ENCODE measurements at places on chromosomes 13 and 19. TPM values are rescaled to one million over a fixed set of nuclear protein-coding genes. Genes with fewer than 3 reads are reported as not detected.

PALM3 gene
- total RNA-seq: 0.14 TPM

DNA sequence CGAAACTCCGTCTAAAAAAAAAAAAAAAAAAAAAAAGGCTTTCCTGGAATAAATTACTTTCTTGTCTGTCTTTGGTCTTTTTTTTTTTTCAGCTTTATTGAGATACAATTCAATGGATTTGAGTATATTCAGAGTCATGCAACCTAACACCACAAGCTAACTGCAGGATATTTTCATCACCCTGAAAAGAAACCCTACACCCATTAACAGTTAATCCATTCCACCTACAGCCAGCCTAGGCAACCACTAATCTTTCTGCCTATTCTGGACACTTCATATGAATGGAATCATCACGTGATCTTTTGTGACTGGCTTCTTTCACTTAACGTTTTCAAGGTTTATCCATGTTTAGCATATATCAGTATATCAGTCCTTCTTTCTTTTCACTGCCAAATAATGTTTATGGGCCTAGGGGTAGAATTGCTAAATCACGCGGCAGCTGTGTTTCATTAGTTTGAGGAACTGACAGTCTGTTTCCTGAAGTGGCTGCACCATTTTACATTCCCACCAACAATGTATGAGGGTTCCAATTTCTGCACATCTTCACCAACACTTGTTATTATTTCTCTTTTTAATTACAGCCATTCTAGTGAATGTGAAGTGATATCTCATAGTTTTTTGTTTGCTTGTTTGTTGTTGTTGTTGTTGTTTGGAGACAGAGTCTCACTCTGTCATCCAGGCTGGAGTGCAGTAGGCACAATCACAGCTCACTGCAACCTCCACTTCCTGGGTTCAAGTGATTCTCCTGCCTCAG, 19.9 kb downstream of the LRFN3 start:
- H3K4me1 ChIP-seq: peaks cover 12% of the 10 kb centered on the region
- H3K36me3 ChIP-seq: no peaks in the 10 kb centered on the region
- H3K27me3 ChIP-seq: peaks cover 38% of the 10 kb centered on the region
- no peak overlapping the region for H3K27ac ChIP-seq
- no peak for DNase-seq

DNA sequence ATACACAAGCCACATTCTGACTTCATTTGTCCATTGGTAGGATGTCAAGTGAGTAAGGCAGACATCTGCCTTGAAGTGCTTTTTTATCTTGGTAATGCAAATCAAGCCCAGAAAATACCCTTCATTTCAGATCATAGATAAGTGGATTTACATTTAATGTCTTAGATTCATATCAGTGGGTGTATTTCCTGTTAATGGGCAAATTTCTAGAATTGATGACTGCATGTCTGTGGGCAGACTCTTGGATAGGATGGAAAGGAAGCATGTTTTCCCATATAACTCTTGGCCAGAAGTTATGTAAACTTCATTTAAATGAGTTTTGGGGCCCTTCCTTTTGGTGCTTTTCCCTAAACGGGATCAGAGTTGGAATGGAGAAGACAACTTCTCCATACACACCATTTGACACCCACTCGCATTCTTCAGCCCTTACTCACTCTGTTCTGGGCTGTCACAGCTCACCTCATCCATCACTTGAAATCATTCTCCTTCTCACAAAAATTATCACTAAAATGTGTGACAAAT, 154.6 kb downstream of the FLT1 start:
- no peak for DNase-seq
- no peaks in the 10 kb centered on the region for H3K27me3 ChIP-seq
- H3K4me1 ChIP-seq: peaks cover 48% of the 10 kb centered on the region
- no peak overlapping the region for H3K4me3 ChIP-seq

DNA sequence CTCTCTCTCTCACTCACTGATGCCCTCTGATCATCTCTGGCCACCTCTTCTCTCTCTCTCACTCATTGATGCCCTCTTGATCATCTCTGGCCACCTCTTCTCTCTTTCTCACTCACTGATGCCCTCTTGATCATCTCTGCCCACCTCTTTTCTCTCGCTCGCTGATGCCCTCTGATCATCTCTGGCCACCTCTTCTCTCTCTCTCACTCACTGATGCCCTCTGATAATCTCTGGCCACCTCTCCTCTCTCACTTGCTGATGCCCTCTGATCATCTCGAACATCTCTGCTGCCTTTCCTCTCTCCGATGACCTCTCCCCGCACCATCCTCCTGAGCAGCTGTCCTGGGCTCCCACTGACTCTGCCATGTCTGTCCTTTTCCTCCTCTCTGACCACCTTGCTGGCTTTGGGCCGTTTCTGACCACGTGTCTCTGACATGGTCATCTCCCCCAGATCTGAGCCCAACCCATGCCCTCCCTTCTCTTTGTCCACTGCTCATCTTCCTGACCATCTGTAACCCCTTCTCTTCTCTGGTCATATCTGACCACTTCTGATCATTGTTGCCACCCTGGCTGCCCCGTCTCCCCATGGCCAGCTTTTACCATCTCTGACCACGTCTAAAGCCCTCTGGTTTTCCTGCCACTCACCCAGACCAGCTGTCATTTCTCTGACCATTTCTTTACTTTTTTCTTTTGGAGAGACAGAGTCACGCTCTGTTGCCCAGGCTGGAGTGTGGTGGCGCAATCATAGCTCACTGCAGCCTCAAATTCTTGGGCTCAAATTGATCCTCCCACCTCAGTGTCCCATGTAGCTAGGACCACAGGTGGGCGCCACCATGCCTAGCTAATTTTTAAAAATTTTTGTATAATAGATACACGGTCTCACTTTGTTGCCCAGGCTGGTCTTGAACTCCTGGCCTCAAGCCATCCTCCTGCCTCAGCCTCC, 2.4 kb downstream of the LRFN3 start:
- peaks cover 27% of the 10 kb centered on the region for H3K4me1 ChIP-seq
- no peak overlapping the region for H3K27ac ChIP-seq
- DNase-seq: no peak
- H3K36me3 ChIP-seq: no peaks in the 10 kb centered on the region

DNA sequence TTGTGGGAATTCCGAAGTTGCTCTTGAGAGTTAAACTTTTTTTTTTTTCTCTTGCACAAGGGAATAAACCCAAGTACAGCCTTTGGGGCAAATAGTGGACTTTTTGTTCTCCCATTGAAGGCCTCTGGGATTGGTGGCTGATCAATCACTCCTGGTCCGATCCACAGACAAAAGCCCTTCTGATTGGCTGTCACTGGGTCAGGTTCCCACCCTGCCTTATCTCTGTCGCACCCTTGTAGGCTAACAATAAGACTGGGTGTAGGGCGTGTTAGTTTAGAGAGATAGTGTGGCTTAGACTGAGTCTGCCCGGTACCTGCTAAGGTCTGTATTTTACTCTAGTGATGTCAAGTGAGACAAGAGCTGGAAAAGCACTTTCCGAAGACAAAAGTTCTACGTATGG, 380.8 kb downstream of the NDFIP2 start:
- no peak for DNase-seq
- no peaks in the 10 kb centered on the region for H3K4me1 ChIP-seq
- no peak overlapping the region for H3K27ac ChIP-seq
- H3K4me3 ChIP-seq: no peak overlapping the region
- no peaks in the 10 kb centered on the region for H3K36me3 ChIP-seq
